ENCODE measurements at places on chromosomes 7 and 10. TPM values are rescaled to one million over a fixed set of nuclear protein-coding genes. Genes with fewer than 3 reads are reported as not detected.

GRCh38 chr10:114990991-114991390 lies 53.0 kb downstream of the TRUB1 start:
- DNase-seq, result no peak

The TMEM248 gene
- total RNA-seq, result 95.2 TPM

DNA sequence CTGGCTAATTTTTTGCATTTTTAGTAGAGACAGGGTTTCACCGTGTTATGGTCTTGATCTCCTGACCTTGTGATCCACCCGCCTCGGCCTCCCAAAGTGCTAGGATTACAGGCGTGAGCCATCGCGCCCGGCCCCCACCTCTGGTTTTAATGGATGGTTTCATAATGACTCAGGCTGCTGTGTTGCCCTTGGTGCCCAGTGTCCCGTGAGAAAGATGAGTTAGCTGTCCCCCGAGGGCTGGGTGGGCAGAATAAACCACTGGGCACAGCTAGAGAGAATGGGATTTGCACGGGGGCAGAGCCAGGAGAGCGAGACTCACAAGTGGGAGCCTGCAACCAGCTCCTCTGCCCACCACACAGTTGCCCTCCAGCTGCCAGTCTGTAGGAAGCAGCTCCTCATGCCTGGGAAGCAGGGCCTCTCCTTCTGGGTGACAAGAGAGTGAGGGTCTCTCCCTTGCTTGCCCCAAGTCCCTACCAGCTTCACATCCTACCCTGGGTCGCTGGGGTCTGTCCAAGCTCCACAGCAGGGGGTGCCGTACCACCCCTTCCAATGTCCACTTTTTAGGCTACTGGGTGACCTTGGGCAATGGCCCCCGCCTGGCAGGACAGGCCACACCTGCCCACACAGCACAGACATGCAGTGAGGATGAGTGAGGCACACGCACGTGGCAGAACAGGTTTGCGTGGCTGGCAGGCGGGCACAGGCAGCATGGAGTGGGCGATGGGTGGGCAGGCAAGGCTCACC lies 16.1 kb upstream of the NDST2 start:
- no peak for DNase-seq

The CNPY1 gene
- total RNA-seq, result not detected

The COL28A1 gene
- total RNA-seq, result 0.12 TPM

GRCh38 chr7:75966190-75966961 lies 28.0 kb downstream of the TMEM120A start:
- no peak for DNase-seq

The LAMB4 gene
- 0.59 TPM for total RNA-seq

DNA sequence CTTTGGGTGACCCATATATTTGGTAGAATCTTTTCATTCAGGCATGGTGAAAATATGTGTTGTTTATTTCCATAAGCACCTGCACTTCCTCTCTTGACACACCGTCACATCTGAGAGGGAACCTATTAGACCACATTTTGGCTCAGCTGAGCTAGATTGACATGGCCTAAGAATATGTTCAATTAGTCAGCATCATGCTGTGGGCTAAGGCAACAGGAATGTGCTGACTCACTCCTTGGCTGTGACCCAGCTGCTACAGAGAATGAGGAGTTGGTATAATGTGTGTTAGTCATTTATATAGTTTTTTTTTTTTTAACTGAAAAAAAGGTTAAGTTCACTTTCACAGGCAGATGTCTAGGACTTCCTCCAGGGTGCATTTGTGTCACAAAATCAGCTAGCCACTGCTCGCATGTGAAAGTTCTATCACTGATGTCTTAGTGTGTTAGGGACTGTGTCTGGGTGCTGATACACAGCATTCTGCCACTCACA lies 180.6 kb downstream of the SEMA3E start:
- peak; percentile 95 for DNase-seq

DNA sequence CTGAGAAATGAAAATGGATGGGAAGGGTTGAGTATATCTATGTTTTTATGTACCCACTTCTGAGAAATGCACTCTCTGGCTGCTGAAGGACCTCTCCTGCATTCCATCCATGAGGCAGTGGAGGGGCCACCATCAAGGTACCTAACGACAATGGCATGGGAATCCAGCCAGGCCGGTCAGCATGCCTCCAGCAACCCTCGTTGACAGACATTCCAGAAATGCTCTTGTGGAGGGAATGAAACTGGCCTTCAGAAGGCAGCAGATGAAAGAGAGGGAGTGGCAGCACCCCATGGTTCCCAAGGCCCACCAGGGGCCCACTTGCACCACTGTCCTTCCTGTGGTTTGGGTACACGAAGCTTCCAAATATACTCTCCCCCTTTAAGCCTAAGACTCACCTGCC lies 269.0 kb downstream of the ARHGAP12 start:
- no peak for DNase-seq

DNA sequence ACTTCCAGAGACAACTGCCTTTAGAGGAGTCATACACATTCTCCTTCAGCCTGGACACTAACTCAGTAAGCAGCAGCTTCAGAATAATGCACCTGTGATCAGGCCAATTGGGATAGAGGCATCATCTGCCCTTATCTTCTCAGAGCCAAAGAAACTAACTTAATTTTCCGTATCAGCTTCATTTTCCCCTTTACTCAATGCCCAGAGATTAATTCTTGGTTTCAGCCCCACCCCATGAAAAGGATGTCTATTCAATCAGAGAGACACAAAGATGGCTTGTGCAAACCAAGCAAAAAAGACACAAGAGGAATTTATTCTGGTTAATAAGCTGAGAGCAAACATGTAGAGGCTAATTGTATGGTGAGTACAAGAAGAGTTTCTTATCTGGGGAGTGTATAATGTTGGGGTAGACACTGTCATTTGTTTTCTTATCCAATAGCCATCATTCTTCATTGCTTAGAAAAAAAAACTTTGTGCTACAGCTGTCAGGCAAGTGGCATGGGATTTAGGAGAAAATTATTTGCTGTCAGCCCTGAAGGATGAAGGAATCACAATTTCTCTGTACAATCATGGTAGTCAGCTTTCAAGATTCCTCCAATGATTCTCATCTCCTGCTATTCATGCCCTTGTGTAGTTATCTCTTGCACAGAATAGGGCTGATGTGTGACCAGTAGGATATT lies 38.7 kb upstream of the CCSER2 start:
- no peak for DNase-seq

DNA sequence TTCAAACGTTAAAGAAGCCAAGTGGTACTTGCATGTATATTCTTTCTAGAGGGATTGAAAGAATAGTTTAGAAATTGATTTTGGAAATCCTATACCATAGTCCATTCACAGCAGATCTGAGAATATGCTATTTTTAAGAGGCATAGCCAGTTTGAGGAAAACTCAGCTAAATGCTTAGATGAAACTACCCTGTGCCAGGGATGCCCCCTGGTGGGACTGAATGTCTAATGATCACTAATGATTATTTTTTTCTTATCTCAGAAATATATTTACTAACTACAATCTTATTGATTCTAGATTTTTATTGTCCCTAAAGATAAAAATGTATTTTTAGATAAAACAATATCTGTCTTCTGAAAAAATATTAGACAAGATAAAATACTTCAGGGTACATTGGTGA lies 844.9 kb upstream of the PHF14 start:
- no peak for DNase-seq

DNA sequence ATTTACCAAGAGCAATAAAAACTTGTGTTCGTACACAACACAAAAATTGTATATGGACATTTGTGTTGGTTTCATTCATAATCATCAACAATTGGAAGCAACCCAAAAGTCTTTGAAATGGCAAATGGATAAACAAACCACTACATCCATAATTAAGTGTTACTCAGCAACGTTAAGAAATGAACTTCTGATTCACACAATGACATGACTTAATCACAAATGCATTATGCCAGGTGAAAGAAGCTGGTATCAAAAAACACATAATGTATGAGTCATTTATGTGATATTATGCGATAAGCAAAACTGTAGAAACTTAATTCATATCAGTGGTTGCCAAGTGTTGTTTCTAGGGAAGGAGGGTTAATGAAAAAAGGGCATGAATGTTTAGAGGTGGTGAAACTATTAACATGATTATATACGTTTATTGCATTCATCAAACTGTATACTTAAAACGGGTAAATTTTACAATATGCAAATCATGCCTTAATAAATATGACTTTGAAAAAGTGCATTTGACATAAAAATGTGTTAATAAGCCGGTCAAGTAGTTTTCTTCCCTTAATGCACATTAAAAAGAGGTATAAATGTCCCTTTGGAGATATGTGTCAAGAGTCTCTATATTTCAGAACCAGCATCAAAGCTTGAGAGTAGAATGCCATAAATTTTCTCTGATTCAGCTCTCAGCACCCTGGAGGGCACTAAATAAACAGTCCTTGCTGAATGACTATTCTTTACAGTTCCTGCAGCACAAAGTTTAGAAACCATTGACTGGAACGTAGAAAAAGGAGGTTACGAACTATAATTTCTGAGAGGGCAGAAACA lies 84.8 kb upstream of the GRM3 start:
- no peak for DNase-seq

GRCh38 chr7:112079673-112080072 lies 126.5 kb downstream of the DOCK4 start:
- no peak for DNase-seq

DNA sequence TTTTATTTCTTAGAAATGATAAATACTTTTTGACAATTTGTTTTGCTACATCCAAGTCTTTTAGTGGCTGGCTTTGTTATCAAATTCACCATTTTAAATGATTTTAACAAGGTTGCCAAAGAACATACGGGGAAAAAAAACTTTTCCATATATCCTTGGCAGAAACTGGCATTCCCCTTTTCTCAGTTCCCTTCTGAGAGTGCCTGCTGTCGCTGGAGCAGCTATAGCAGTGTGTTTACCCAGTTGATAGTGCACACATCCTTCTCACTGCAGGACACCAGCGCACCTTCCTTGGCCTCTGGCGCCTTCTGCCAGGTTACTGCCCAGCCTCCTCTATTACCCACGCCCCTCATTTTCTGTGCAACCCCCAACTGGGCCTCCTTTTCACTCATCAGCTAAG lies 94.1 kb downstream of the ALOX5 start:
- no peak for DNase-seq

The PLXNA4 gene
- total RNA-seq, result 0.02 TPM

The OR6V1 gene
- total RNA-seq, result not detected

The GNAI1 gene
- 26.4 TPM for total RNA-seq

The ARHGEF35 gene
- total RNA-seq, result 0.84 TPM

DNA sequence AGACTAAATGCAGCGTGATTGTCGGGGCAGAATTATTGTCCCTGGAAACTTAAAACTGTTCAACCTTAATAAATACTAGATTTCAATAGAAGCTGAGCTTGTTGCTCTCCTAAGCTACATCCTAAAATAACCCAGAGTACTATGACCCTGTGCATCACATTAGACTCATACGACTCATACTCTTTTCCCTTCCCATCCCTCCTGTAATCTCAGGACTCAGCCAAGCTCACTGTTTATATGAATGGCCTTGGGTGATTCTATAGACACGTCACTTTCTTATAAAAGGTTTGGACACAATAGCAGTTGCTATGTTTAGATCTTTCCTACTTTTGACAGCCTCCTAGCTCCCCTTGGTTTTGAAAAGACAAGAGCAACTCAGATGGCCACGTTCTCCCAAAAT lies 17.2 kb downstream of the TCF7L2 start:
- DNase-seq, result no peak

- DNase-seq, result no peak
These were observed 5.1 kb upstream of the MYO1G start for GRCh38 chr7:44983742-44984477.

- DNase-seq, result no peak
These were observed 492.5 kb upstream of the ZMIZ1 start for GRCh38 chr10:78576276-78576675.

DNA sequence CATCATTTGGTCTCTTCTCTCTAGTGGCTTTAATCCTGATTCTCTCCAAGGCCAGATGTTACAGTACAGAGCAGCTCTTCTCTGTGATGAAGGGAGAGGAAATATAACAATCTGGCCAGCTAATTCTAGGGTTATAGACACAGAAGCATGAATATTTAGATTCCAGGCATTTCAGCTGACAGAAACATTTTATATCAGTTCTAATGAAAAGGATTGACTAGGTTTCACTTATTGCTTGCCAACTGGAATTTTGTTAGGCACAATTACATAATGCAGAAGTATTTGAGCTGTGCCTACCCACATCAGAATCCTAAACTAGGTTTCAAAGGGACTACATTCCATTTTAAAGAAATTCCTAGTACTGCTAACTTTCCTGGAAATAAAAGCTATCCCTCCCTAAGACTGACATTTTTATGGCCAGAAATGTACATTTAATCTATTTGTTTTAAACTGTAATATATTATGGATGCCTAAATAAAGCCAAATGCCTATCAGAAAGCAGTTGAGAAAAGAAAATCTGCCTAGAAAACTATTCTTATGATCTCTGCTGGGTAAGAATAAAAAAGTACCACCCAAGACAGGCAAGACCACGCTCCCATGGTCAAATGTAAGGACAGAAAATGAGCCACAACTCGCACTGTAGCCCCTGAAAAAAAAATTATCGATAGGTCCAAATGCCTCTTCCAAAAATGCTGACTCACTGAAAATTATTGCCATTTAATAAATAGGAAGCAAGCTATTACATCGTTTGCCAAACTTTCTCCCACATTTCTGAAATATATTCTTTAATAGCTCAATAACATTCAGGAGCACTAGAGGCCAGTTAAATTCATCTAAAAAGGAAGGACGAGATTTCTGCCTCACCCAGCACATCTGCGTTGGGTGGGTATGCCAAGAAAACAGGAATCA lies 498.1 kb downstream of the KCNMA1 start:
- DNase-seq, result no peak

GRCh38 chr7:98548971-98549370 lies 68.1 kb upstream of the NPTX2 start:
- no peak for DNase-seq

GRCh38 chr7:152127229-152127628 lies 101.8 kb downstream of the GALNT11 start:
- DNase-seq, result no peak

DNA sequence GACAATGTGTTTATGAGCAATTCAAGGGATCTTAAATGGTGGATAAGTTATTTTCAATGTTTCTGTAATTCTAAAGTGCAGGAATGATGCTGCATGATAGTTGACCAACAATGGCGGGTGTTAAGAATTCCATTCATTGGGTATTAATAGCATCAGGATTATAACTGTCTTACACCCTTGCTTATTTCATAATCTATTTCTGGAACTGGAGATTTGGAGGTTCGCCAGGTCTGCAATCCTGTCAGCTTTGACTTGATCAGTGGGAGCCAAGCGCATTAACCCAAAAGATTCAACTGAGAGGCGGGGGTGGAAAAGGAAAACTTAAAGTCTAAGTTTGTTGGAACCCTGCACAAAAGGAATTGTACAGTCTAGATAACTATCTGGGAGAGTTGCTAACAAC lies 114.9 kb upstream of the ZEB1 start:
- DNase-seq, result no peak

- DNase-seq, result peak; percentile 87
These were observed at the start of gene UNC5B for GRCh38 chr10:71212318-71213126. TSS of gene UNC5B (plus strand) at chr10:71212570. CDS start at chr10:71212986, 416 bp downstream.

GRCh38 chr7:10685040-10685439 lies 288.6 kb upstream of the PHF14 start:
- no peak for DNase-seq

GRCh38 chr7:129630341-129630740 lies 18.8 kb downstream of the NRF1 start:
- DNase-seq, result no peak
